ENCODE measurements at places on chromosomes 3 and 15.
A peak's percentile ranks its signal among the peaks of the same experiment; 100 is the strongest.

DNA sequence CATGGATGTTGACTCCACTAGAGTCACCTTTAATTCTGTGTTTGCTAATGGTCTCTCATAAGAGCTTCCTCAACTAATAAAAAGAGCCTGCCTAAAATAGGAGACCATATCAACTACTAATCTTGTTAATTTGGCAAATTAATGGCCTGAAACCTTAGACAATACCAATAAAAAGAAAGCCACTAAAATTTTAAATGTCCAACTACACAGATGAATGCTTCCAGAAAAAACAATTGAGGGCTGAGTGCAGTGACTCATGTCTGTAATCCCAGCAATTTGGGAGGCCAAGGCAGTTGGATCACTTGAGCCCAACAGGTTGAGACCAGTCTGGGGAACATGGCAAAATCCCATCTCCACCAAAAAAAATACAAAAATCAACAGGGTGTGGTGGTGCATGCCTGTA, 230.9 kb downstream of the NSUN3 start:
- no peak for DNase-seq

DNA sequence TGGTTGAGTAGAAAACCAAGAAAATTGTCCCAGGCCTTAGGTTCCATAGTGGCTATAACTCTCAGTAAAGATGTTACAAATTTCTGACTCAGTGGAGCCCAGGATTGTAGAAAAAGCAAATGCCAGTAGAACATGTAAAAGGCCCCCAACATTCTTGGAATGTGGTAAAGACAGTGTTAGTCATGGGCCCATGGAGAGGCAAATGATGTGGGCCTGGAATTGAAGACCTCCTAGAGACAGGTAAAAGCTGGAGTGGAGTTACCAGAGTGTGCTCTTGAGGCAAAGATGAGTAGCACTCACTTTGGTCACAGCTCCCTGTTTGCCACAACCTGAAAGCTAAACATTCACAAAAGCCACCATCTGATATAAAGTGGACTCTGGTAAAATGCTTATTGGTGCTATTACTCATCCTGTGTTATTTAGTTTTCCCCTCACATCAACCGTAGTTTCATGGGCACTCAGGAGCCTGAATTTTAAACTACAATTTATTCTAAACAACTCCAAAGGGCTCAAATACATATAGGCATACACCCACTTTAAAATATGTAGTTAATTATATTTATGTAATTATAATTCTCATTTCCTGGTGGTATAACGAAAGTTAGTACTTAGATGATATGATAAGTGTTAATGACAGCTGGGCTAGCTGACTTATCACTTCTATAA, 359.6 kb upstream of the NECTIN3 start:
- DNase-seq: no peak

- DNase-seq: no peak
Observed at GRCh38 chr3:59692117-59692516, 642.3 kb upstream of the CFAP20DC start.

- DNase-seq: no peak
Observed at GRCh38 chr3:168414149-168414548, 318.4 kb upstream of the GOLIM4 start.

DNA sequence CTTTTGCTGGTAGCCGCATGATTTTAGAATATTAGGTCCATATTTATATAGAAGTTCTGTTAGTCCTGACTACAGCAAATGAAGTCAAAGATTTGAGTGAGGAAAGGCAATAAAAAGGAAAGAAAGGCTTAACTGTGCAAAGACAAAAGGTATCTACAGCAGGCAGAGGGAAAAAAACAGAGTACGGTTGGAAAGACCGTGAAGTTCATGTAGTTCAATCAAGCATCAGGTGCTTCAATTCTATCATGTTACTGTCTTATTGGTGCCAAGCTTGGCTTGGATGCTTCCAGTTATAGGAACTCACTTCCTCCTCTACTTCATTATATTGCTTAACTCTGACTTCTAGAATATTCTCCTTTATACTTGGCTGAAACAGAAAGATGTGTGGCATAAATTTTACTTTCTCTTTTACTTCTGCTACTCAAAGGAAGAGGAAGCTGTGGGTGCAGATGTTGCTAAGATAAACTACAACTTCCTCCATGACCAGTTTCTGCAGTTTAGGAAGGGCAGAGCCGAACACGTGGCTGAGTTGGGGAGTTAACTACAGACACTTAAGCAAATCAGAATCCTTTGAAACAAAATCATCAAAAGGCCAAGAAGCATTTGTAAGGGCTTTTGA, 72.6 kb upstream of the ZBED2 start:
- DNase-seq: peak; percentile 78

DNA sequence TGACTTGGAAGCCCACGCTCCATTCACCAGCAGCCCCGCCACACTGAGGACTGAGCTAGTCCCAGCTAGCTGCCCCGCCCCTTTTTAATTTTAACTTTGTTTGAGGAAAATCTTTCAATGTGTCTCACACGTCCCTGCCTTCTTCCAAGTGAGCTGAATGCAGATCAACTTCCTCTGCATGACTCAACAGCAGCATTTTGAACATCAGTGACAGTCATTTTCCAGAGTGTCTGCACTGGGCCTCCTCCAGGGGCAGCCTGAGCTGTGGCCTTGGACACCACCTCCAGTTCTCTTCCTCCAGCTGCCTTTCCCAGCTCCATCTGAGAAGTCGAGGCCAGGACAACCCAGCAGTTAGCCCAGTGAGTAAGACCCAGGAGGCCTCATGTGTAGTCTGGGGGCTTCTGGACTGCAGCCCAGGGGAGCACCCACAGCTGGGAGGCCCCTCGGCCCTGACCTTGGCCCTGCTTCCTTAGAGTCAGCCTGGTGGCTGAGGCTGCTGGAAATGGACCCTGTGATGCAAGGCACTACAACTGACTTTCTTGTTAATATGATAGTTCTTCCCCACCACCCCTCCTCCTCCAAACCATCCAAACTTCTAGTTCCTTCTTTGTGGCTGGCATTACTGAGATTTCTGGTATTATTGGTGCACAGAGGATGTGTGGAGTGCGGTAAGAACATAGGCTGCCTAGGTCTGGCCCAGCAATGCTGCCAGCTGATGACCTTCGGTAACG, 21.4 kb upstream of the ESYT3 start:
- no peak for DNase-seq

GRCh38 chr3:128170866-128171516, 17.7 kb downstream of the EEFSEC start:
- no peak for DNase-seq

GRCh38 chr3:71075494-71075893, 508.0 kb downstream of the FOXP1 start:
- no peak for DNase-seq

- DNase-seq: no peak
Observed at GRCh38 chr3:158789592-158789991, 12.3 kb upstream of the MFSD1 start.

DNA sequence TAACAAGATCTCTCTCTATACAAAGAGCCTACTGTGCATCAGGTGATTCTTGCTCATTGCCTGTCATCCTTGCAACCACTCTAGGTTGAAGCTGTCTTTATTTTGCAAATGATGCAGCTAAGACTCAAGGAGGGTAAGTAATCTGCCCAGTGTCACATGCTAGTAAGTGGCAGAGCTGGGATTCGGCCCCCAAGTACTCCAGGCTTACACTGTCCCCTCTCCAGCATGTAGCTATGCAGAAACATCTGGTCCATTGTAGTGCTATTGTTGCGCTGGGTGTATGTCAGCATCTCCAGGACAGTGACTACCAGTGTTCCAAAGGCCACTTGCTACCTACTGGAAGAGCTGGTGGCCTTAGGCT, 248.9 kb downstream of the SLCO3A1 start:
- no peak for DNase-seq

- no peak for DNase-seq
Observed at GRCh38 chr15:78035321-78035751, 42.2 kb downstream of the TBC1D2B start.

- DNase-seq: no peak
Observed at GRCh38 chr3:138054057-138054456, 44.1 kb downstream of the CLDN18 start.

- DNase-seq: no peak
Observed at GRCh38 chr15:51004103-51004551, 90.6 kb downstream of the TNFAIP8L3 start.

DNA sequence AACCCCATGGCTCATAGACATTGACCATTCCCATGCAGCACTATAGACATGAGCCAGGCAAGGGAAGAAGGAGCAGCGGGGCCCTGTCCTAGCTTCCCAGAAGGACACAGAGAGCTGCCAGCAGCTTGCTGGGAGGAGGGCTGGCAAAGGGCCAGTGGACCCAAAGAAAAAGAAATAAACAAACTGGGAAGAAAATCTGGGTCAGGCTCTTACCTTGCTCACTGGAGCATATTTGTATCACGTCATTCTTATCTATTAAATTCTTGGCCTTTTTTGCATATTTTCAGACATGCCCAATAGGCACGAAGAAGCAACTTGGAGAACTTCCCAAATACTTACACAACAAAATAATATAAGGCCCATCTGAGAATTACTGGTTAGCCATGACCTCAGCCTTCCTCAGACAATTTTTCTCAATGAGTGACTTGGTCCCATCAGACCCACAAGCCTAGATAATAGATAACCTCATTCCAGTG, 28.4 kb downstream of the RASGRP1 start:
- no peak for DNase-seq

GRCh38 chr3:13884851-13885703, 5.2 kb upstream of the WNT7A start:
- DNase-seq: peak; percentile 62

- no peak for DNase-seq
Observed at GRCh38 chr15:95932141-95932540, 398.4 kb upstream of the NR2F2 start.

- no peak for DNase-seq
Observed at GRCh38 chr3:59422312-59422711, 372.5 kb upstream of the CFAP20DC start.

- DNase-seq: no peak
Observed at GRCh38 chr3:106197532-106198194, 328.9 kb upstream of the CBLB start.

GRCh38 chr3:54188176-54188791, 65.9 kb downstream of the CACNA2D3 start:
- DNase-seq: no peak

DNA sequence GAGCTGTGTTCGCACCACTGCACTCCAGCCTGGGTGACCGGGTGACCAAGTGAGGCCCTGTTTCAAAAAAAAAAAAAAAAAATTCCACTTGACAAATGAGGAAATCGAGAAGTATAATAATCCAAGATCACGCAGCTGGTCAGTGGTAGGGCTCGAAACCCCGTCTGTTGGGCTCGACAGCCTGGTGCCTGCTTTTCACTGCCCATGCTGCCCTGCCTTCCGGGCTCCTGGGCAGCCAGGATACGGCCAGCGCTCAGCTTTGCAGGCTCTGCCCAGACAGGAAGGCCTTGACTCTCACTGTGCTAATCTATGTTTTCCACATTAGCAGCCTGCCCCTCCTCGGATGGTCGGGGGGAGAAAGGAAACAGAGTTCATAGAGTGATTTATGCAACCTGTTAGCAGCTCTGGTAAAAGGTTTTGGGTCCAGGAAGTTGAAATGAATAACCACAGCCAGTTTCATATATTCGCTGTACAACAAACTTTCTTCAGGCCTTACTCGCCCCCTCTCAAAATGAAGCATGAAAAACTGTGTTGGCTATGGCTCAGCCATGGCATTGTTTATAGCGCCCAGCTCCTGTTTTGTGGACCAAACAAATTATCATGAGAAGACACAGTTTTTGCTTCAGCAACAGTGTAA, 108.8 kb downstream of the XXYLT1 start:
- peak; percentile 38 for DNase-seq

GRCh38 chr3:188006726-188007393, 147.1 kb upstream of the LPP start:
- no peak for DNase-seq

GRCh38 chr15:74830868-74831267, 4.4 kb downstream of the CPLX3 start:
- no peak for DNase-seq

GRCh38 chr3:145817870-145818483, 343.0 kb downstream of the PLOD2 start:
- no peak for DNase-seq

GRCh38 chr15:44654858-44655257, 8.6 kb downstream of the SPG11 start:
- no peak for DNase-seq

DNA sequence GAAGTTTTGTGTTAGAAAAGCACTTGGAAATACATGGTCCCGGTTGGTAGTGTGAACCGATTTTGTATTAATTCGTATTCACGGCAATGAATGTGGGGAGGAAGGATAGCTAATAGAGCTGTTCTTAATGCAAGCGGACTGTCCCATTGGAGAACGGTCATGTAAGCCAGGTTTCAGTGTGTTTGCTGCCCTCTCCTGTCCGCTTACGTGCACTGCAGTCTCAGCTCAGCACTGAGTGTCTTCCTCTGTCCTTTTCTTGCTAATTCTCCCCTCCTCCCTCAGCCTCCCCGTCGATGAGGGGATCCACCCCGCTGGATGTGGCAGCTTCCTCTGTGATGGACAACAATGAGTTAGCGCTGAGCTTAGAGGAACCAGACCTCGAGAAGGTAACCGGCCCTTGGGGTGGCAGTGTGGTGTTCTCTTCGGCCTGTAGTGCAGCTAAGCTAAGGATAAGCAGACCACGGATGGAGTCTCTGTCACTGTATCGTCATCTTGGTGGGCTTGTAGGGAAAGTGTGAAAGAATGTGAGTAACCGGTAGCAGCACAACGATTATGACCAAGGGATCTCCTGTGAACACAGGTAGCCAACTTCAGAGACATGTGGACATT, 267.5 kb upstream of the CHRM5 start:
- peak; percentile 53 for DNase-seq

Data from stimulated activated naive CD8-positive, alpha-beta T cell treated with anti-CD3 and anti-CD28 coated beads, Interleukin-15, amount 100 ng/mL, for 72 hours (primary cell).